ENCODE measurements at places on chromosomes 6 and 20.

- DNase-seq: no peak
Measured at GRCh38 chr20:21387528-21387927, 9.8 kb downstream of the NKX2-4 start.

DNA sequence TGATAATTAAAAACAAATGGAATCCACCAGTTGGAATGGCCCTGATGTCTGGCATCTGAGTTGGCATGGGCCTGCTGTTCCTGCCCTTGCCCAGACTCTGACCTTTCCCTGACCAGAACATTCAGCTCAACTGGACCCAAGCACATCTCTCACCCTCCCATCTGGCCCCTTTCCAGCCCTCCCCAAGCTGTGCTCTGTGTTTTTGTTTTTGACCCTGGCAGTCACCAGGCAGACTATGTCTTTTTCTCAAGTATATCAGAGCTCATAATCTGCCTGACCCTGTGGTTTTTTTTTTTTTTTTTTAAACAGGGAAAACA lies 117.6 kb downstream of the TRDN start:
- DNase-seq: no peak

- DNase-seq: no peak
Measured at GRCh38 chr6:42688281-42688680, 34.1 kb downstream of the PRPH2 start.

- peak; percentile 7 for DNase-seq
Measured at GRCh38 chr6:169807229-169807628, 55.8 kb downstream of the ERMARD start.

- peak; percentile 86 for DNase-seq
Measured at GRCh38 chr6:157823001-157823527, at the start of gene SNX9. Gene SNX9 (plus strand): TSS chr6:157823246. CDS start chr6:157823435, 189 bp downstream.

GRCh38 chr20:36808317-36809257 lies 35.0 kb upstream of the DSN1 start:
- no peak for DNase-seq

DNA sequence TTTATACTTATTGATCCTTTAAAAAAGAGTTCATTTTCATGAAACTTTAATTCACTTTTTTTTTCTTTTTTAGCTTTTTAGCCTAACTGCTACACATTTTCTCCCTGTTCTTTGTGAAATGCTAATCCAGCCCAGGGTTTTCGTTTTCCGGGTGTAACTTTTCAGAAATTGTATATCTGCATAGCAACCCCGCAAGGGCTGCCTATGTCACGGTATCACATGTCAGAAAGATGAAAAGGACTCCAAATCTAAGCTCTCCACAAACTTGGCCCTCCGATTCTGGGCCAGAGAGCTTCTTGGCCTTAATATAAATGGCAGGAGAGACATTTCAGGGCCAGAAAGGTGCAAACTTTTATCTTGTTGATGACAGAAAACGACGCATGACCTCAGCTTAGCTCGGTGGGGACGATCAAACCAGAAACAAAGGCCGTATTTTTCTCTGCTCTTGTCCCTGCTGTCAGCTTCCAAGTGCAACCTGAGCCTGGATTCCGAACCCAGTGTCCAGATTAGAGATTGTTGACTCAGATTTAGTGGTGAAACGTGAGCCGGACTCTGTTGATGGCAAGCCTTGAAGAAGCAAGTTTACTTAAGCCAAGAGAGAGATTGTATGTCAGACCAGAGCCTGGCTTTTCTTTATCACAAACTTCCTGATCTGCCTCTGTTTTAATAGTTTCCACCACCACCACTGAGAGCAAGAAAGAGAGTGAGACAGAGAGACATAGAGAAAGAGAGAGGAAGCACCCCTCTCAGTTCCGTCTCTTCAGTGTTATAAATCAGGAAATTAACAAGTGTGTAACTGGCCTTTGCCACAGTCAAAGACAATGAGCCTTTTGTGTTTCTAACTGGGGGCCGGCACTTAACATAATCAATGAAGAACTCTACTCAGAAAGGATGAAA lies 157.8 kb downstream of the SCML4 start:
- no peak for DNase-seq

GRCh38 chr20:10492844-10493243 lies 57.7 kb downstream of the SLX4IP start:
- DNase-seq: no peak

GRCh38 chr6:149935246-149935645 lies 6.6 kb upstream of the ULBP2 start:
- no peak for DNase-seq

DNA sequence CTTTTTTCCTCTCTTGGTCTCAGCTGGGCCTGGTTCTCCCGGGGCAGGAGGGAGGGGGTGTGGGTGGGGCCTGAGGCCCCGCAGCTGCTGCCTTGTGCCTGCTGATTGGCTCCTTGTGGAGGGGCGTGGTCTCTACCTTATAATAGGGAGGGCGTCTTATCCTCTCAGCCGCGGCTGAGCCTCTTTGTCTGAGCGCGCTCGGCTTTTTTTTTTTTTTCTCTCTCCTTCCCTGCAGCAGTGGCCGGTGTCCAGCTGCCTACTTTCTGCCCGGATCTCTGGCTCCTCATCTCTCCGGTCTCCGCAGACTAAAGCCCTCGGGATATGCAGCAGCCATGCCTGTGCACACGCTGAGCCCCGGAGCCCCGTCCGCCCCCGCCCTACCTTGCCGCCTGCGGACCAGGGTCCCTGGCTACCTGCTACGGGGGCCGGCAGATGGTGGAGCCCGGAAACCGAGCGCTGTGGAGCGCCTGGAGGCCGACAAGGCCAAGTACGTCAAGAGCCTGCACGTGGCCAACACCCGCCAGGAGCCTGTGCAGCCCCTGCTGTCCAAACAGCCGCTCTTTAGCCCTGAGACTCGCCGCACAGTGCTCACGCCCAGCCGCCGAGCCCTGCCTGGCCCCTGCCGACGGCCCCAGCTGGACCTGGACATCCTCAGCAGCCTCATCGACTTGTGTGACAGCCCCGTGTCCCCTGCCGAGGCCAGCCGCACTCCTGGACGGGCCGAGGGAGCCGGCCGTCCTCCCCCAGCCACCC lies 11.1 kb downstream of the FAM110A start:
- peak; percentile 81 for DNase-seq

DNA sequence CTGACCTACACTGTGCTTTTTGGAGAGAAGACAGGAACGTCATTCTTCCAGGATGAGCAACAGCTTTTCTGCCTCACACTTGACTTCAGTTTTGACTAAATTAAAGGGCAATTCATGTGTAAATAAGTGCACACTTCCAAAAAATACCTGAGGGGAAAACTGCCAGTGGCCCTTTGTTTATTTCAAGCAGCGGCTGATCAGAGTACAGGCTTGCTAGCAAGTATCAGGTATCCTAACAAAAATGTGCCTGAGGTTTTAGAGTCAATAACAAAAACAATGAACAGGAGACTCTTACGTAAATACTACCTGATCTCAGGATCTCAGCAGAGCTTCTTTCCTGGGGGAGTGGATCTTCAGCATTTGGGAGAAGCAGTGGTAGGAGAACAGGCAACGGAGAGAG lies 12.4 kb downstream of the LY86 start:
- DNase-seq: no peak

- DNase-seq: no peak
Measured at GRCh38 chr6:151805286-151805840, 2.1 kb upstream of the ESR1 start.

DNA sequence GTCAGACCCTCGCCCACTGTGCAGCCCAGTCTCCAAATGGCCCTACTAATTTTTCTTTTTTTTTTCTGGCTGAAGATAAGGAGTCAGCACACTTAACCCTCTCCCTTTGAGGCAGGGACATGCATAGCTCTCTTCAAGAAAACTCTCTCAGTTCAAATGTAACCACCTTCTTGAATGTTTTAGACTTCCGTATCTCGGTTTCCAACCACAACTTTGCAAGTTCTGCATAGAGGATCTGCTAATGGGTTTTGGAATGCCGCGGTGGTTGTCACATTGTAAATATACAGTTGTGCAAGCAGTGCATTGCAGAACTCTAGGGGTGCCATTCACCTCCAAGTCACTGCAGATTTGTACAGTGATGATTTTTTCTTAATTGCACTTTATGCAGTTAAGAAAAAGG lies 59.4 kb upstream of the SLC35B3 start:
- no peak for DNase-seq

DNA sequence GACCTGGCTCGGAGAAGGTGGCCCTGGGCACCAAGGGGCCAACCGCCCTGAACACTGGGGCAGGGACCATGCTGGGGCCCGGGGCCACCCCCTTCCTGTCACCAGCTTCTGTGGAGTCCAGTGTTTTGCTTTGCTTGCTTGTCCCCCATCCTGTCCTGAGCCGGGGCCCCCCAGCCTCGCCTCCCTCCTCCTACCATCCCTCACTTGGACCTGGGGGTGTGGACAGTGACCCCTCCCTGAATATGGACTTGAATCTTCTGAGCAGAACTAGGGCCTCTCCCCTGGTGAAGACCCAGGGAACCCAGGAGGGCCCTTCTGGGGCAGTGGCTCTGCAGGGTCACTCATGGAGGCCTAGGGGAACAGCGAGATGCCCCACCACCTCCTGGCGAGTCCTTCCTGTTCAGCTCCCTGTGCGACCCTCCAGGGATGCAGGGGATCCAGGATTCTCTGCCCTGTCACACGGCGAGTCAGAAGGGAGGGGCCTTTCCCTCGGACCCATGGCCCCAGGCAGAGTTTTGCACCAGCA lies 41.6 kb downstream of the VSTM2L start:
- DNase-seq: no peak

- DNase-seq: no peak
Measured at GRCh38 chr6:110625883-110626282, 149.5 kb upstream of the SLC22A16 start.

GRCh38 chr20:64038224-64038564 lies 2.2 kb downstream of the C20orf204 start:
- peak; percentile 41 for DNase-seq

DNA sequence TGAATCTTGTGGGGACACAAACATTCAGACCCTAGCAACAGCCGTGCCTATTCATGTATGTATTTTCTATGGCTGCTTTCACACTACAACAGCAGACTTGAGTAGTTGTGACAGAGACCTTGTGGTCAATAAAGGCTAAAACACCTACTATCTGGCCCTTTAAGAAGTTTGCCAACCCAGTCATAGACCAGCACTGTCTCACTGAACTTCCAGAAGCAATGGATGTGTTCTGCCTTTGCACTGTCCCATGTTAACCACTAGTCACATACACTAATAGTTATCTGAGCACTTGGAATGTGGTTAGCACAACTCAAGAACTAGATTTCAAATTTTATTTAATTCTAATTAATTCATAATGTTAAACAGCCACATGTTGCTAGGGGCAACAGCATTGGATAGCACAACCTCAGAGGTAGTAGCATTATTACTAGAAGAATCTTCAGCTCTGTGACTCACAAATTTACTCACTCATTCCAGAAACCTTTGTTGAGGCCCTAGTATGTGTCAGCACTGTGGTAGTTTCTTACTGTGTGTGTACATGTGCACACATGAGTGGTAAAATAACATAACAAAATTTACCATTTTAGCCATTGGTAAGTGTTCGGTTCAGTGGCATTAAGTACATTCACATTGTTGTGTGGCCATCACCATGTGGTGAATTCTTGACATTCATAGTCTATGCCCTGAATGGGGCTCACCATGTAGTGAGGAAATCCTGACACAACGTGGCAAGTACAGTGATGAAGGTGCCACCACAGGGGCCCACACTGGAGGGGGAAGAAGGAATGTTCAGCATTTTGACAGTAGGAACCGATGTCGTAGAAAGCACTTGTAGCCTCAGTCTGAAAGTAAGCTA lies 107.3 kb downstream of the CEP57L1 start:
- no peak for DNase-seq

DNA sequence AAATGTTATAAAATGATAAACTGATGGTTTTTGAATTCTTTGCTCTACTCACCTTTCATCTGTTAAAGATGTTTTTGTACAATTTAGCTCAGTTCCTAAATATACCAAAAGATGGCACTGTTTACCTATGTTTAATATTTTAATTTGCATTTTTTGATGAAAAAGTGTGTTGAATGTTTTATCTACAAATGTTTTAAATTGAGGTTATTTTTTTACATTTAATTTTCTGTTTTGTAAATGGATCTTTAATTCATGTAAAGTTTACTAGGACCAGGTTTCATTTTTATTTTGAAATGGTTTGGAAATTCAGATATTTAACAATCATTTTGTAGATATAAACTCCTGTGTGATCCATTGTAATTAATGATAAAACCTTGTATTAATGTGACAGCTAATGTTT lies 30.0 kb downstream of the CDKAL1 start:
- DNase-seq: no peak

GRCh38 chr6:95819461-95819860 lies 196.3 kb upstream of the FUT9 start:
- DNase-seq: no peak

DNA sequence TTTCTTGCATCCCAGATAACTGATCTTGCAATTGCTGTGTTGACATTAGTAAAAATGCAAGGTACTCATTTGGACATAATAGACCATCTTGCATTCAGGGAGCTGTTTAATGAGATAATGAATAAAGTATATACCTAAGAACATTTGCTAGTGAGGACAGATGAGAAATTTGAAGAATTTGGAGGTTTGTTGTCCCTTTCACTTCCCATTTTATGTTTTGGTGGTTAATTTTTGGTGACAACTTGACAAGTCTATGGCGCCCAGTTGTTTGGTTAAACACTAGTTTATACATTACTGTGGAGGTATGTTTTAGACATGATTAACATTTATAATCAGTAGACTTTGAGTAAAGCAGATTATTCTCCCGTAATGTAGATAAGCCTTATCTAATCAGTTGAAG lies 300.2 kb upstream of the SYNCRIP start:
- DNase-seq: no peak

DNA sequence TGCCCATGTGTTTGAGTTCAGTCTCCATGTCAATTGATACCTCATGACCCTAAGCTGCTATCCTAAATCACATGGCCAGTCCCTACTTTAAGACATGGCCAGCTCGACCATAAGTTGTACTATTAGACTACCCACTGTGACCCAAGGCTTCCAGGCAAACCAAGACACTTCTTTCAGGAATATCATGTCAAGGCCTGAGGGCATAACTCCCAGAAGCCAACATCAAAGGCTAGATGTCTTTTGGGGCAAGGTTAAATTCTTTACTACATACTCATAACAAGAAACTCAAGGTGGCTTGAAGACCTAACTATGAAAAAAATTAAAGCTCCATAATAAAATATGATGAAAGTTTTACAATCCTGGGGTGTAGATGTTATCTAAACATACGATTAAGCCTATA lies 228.3 kb upstream of the PRND start:
- no peak for DNase-seq

- DNase-seq: no peak
Measured at GRCh38 chr6:85124472-85125354, 325.2 kb upstream of the NT5E start.

DNA sequence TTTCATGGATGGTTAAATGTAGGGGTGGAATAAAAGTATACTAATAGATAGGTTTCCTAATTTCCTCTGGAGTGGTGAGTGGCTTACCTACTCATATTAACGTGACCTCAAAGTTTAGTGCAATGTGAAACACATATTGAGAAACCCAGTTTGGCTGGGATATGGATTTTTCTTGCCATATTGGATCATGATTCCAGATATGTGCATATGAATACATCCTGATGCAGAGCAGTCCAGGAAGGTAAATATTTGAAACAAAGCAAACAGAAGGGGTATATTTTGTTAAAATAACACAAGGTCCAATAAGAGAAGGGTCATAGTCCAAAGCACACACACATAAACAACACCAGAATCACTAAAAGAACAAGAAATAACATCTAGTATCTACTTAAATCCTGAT lies 608.1 kb downstream of the PKHD1 start:
- no peak for DNase-seq
